Activated CD4-positive, alpha-beta T cell treated with anti-CD3 and anti-CD28 coated beads for 48 hours (primary cell): ENCODE measurements at places on chromosomes 6 and 20.

DNA sequence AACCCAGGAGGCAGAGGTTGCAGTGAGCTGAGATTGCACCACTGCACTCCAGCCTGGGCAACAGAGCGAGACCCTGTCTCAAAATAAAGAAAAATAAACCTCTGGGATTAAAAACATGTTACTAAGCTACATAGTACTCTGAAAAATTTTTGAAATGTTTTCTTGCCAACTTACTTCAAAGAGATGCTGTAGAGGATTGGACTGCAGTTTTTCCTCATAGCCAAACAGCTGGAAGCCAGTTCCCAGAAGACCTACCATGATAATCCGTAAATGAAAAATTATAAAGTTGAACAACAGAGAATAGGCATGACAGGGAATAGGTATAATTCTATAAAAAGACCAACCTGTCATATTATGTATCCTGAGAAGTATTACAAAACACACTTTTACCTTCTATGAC is 48.0 kb downstream of the RARS2 start:
- no peak for DNase-seq

DNA sequence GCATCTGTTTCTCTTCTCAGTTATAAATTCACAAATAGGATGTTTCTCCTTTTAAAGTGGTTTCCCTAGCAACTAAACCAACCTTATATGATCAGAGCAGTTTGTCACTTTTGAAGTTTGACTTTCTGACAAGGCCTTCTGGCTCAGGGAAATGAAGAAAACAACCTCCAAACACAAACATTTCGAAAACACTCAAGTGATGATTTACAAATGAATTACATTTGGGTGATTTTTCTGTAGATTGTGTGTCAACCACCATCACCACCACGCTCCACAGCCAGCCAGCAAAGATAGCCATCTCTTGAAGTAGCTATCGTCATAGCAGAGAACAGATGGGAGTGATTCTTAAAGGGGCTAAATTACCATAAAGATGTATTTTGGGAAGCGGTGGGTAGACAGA is 16.5 kb upstream of the MLIP start:
- DNase-seq: no peak

DNA sequence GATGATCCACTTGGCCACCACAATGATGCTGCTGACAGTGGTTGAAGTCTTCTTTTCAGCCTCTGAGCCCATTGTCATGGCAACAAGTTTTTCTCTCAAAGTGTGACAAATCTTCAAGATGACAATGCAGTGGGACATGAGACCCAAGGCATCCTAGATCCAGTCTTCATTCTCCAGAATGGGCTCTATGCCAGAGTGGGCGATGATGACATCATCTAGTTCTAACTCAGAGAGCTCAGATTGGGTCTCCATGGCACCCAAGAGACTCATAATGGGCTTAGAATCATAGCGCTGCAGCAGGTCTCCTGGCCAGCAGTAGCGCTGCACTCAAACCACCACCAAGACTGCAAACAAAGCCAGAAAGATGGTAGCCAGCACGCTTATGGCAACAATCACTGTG is 973.6 kb downstream of the EYS start:
- no peak for DNase-seq

GRCh38 chr6:112827793-112828192 is 480.7 kb downstream of the RFPL4B start:
- DNase-seq: no peak

GRCh38 chr6:162151021-162151665 is 576.4 kb downstream of the PRKN start:
- no peak for DNase-seq

- no peak for DNase-seq
These were observed 123.1 kb downstream of the KLHL32 start for GRCh38 chr6:97047473-97048201.

DNA sequence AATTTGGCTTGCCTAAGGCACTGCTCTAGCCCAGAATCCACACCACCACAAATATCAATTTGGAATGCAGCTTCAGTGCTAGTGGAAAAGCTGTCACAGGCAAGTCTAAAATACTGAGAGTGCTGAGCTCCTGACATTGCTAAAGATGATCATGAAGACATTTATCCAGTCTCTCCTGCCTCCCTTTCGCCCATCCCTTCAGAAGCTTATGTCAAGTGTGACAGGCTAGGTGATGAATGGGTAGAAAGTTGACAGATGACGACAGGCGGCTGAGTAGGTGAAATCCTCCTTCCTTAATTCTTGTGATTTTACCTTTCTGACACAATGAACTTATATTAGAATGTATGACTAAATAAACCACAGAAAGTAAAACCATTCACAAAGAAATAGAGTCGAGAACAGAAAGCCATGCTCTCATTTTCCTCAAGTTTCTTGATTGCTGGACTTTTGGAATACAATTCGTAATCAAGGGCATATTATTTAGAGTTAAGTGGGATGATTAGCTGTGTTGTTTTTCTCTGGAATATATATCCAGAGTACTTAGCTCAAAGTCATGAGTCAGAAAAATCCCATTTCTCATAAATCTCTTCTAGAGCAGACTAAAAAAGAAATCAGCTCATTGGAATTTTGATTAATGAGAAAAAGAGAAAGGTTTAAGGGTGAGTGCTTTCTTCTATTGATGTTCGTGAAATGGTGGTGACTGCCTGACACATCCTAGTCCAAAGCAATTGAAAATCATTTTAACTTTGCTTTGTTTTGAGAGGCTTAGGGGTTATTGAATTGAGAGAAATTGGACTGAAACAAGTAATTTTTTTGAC is 1228.2 kb upstream of the CITED2 start:
- DNase-seq: no peak

- DNase-seq: no peak
These were observed 9.6 kb downstream of the TMEM239 start for GRCh38 chr20:2825761-2826160.

DNA sequence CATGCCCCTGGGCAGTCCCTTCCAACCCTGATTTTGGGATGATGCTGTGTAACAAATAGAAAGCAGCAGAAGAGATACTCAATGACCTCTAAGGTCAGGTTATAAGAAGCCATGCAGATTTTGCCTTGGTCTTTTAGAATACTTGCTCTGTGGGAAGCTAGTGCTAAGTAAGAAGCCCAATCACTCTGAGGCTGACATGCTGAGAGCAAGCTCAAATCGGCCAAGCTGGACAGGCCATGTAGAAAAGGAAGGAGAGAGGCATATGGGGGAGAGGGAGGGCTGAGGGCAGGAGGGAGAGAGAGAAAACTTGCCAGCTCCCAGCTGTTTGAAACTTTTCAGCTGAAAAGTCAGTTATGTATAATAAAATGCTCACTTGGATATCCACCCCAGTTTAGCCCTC is 1021.6 kb upstream of the MAP3K7 start:
- DNase-seq: no peak
